Progenitor cell of endocrine pancreas (in vitro differentiated cells): ENCODE measurements at places on chromosomes 6 and 20. TPM values are rescaled to one million over a fixed set of nuclear protein-coding genes. Genes with fewer than 3 reads are reported as not detected.

- H3K36me3 ChIP-seq: no peaks in the 10 kb centered on the region
- no peak overlapping the region for H3K4me3 ChIP-seq
- DNase-seq: no peak
- no peaks in the 10 kb centered on the region for H3K27me3 ChIP-seq
- no peak overlapping the region for H3K27ac ChIP-seq
Observed at GRCh38 chr20:38979842-38980241, 17.7 kb downstream of the DHX35 start.

DNA sequence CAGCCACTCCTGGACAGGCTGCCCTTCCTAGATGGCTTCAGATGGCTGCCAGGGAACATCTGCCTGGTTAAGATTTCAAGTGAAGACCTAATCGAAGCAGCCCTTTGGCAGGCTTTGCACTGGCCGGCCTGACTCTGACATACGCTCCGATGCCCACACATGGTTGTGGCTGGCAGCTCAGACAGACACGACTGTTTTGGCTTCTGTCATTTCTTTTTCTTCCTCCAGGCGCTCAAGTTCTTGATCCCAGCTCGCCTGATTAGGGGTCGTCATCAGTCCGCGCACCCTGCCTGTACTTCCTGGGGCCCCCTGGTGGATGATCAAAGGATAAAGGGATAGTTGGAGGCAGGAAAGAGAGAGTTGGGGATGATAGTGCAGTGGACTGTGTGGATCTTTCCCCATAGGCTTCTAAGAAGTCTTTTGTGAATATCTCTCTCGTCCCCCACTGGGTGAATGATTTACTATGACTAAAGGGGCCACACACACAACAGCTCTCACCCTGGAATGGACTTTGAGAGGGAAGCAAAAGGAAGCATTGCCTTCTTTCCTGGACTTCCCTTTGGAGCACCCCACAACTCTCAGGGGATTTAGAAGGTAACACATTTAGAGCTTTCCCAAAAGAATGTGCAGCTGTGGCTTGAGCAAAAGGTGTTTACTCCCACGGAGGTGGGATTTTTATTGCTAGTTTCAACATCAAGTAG lies 21.4 kb upstream of the TRAM2 start:
- no peaks in the 10 kb centered on the region for H3K36me3 ChIP-seq
- peak overlapping the region; percentile 9 for H3K4me3 ChIP-seq
- peaks cover 16% of the 10 kb centered on the region for H3K4me1 ChIP-seq
- H3K27me3 ChIP-seq: no peaks in the 10 kb centered on the region
- H3K27ac ChIP-seq: peak overlapping the region; percentile 69

- DNase-seq: no peak
- H3K4me3 ChIP-seq: no peak overlapping the region
- peak overlapping the region; percentile 58 for H3K27ac ChIP-seq
- peaks cover 40% of the 10 kb centered on the region for H3K4me1 ChIP-seq
- H3K36me3 ChIP-seq: peaks cover 10% of the 10 kb centered on the region
Observed at GRCh38 chr6:144344646-144345045, 59.5 kb downstream of the UTRN start.

Gene NRSN2
- total RNA-seq: 28.9 and 33.0 TPM in 2 replicates

Gene RAE1
- 44.6 and 47.3 TPM in 2 replicates for total RNA-seq

DNA sequence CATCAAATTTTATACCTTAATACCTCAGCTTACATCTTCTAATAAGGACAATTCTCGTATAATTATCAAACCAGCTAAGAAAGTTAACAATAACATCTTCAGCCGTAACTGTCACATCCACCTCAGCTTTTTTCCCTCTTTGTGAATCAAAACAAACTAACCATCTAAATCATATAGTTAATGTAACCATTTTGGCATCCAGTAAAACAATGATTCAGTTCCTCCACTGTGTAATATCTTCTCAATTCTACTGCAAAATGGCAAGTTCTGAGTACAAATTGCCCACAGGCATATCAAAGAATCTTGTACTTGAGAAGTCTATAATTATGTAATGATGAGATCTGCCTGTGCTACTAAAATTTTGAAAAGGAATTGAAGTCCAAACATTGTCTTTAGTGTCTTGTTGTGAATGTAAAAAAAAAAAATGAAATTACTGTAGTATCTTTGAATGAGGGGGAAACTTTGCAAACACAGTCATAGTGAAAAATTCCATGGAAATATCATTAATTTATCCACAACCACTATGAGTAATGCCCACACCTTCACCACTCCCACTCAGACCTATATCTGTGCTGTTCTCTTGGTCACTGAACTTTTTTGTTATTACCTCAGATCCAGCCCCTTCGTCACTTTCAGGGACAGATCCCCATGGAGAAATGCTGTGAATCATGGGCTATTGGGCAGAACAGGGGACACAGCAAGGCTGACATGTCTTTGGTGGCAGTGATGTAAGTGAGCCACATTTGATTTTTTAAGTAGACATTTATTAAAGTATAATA lies 178.6 kb upstream of the RAB32 start:
- H3K27me3 ChIP-seq: peaks cover 6% of the 10 kb centered on the region
- H3K4me1 ChIP-seq: peaks cover 5% of the 10 kb centered on the region
- H3K27ac ChIP-seq: no peak overlapping the region
- H3K4me3 ChIP-seq: no peak overlapping the region

Gene PLCB1
- 16.2 and 18.0 TPM in 2 replicates for total RNA-seq

- no peak overlapping the region for H3K4me3 ChIP-seq
- peaks cover 9% of the 10 kb centered on the region for H3K4me1 ChIP-seq
- H3K27ac ChIP-seq: no peak overlapping the region
- no peak for DNase-seq
- H3K27me3 ChIP-seq: peaks cover 10% of the 10 kb centered on the region
- no peaks in the 10 kb centered on the region for H3K36me3 ChIP-seq
Observed at GRCh38 chr6:170473301-170473717, 79.8 kb downstream of the PSMB1 start.

DNA sequence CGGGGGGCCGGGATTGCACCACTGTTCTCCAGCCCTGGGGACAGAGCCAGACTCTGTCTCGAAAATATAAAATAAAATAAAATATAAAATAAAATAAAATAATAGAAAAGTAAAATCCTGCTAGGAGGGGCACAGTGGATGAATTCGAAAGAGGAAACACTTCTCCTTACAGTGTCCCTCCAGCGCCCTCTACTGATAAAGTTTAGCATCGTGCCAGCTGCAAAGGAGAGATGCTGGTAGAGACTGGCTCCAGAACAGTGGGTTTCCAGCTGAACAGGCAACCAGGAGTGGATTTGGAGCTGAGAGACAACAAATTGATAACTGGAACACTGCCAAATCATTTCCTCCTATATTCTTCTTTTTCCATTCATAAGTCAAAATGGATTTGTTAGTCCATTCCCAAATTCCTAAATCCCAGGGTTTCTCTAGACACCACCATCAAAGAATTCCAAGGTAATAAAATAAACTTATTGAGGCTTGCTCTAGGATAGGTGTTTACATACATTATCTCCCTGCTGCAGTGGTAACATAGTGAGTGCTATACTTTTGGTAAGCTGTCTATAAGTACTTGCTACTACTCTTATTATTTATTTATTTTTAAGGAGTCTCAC lies 31.7 kb upstream of the TBPL1 start:
- peak; percentile 47 for DNase-seq
- peaks cover 17% of the 10 kb centered on the region for H3K27me3 ChIP-seq
- no peaks in the 10 kb centered on the region for H3K36me3 ChIP-seq
- no peak overlapping the region for H3K27ac ChIP-seq
- peaks cover 2% of the 10 kb centered on the region for H3K4me1 ChIP-seq
- H3K4me3 ChIP-seq: no peak overlapping the region

Gene SEL1L2
- total RNA-seq: not detected in 2 replicates

Gene MMP24
- total RNA-seq: 3.4 TPM in 2 replicates

- H3K4me1 ChIP-seq: peaks cover 23% of the 10 kb centered on the region
- H3K4me3 ChIP-seq: no peak overlapping the region
- peak overlapping the region; percentile 22 for H3K27ac ChIP-seq
- peaks cover 3% of the 10 kb centered on the region for H3K27me3 ChIP-seq
Observed at GRCh38 chr6:155890409-155890808, 434.8 kb upstream of the NOX3 start.

Gene CDKAL1
- 33.2 and 34.3 TPM in 2 replicates for total RNA-seq

Gene DYNLT2
- total RNA-seq: 1.6 and 1.8 TPM in 2 replicates

GRCh38 chr20:36179170-36179945 lies 24.8 kb downstream of the EPB41L1 start:
- H3K27ac ChIP-seq: no peak overlapping the region
- H3K4me1 ChIP-seq: peaks cover 3% of the 10 kb centered on the region
- DNase-seq: no peak
- peaks cover 1% of the 10 kb centered on the region for H3K36me3 ChIP-seq
- H3K27me3 ChIP-seq: no peaks in the 10 kb centered on the region

Gene HAO1
- total RNA-seq: not detected in 2 replicates

GRCh38 chr20:64105846-64106434 lies 1.4 kb downstream of the NPBWR2 start:
- H3K36me3 ChIP-seq: no peaks in the 10 kb centered on the region
- no peak overlapping the region for H3K4me3 ChIP-seq
- no peak overlapping the region for H3K27ac ChIP-seq
- H3K4me1 ChIP-seq: peaks cover 10% of the 10 kb centered on the region

DNA sequence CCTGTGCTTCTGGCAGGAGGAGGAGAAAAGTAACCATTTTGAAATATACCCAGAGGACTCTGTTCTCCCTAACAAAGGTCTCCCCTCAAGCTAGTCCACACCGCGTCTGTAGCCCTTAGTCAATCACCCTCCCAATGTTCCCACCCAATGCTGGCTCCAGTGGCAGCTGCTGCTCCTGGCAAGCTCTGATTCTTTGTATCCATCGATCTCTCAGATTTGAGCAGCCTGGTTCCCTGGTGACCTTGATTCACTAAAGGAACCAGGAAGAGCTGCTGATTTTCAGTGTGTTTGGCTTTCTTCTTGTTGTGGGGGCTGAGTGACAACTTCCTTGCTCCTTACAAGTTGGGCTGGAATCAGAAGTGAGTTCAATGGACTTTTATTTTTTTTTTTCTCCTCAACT lies 68.5 kb downstream of the FOXC1 start:
- no peaks in the 10 kb centered on the region for H3K36me3 ChIP-seq
- no peak overlapping the region for H3K4me3 ChIP-seq
- H3K27me3 ChIP-seq: peaks cover 4% of the 10 kb centered on the region
- DNase-seq: no peak
- H3K27ac ChIP-seq: no peak overlapping the region
- peaks cover 9% of the 10 kb centered on the region for H3K4me1 ChIP-seq

Gene BCAS1
- 0.81 and 1.00 TPM in 2 replicates for total RNA-seq

Gene PPP1R14C
- 0.98 and 1.2 TPM in 2 replicates for total RNA-seq

GRCh38 chr6:9233686-9234085 lies 798.3 kb upstream of the SLC35B3 start:
- no peak overlapping the region for H3K4me3 ChIP-seq
- H3K27ac ChIP-seq: no peak overlapping the region
- H3K27me3 ChIP-seq: no peaks in the 10 kb centered on the region
- DNase-seq: no peak

- no peaks in the 10 kb centered on the region for H3K36me3 ChIP-seq
- no peak overlapping the region for H3K27ac ChIP-seq
- H3K27me3 ChIP-seq: peaks cover 5% of the 10 kb centered on the region
- DNase-seq: no peak
- peaks cover 7% of the 10 kb centered on the region for H3K4me1 ChIP-seq
- H3K4me3 ChIP-seq: no peak overlapping the region
Observed at GRCh38 chr20:20084296-20084752, 32.0 kb downstream of the CFAP61 start.

- H3K27ac ChIP-seq: no peak overlapping the region
- peaks cover 2% of the 10 kb centered on the region for H3K27me3 ChIP-seq
- no peak overlapping the region for H3K4me3 ChIP-seq
- H3K36me3 ChIP-seq: no peaks in the 10 kb centered on the region
Observed at GRCh38 chr20:24084281-24084680, 95.7 kb upstream of the GGTLC1 start.
